ENCODE measurements at places on chromosomes 16 and 17.

- DNase-seq, result no peak
These were observed 10.8 kb upstream of the G6PC1 start for GRCh38 chr17:42889809-42890208.

DNA sequence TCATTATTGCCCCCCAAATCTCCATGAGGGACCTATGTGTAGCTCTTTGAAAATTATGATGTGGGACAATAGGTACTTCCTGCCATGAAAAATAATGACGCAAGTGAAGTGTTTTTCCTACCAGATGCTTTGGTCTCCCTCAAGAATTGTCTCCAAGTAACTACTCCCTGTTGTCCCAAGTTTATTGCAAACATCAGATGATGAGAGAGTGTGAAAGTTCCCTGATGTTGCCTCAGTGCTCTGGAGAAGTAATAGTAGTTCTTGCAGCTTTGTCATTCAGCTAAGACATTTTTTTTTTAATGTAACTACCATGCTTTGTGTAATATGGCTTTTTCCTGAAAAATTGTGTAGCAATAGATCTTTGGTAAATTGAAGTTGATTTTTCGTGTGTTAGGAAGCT, 20.1 kb downstream of the LPCAT2 start:
- no peak for DNase-seq

GRCh38 chr17:15957608-15958307, 12.8 kb downstream of the ADORA2B start:
- DNase-seq, result no peak

DNA sequence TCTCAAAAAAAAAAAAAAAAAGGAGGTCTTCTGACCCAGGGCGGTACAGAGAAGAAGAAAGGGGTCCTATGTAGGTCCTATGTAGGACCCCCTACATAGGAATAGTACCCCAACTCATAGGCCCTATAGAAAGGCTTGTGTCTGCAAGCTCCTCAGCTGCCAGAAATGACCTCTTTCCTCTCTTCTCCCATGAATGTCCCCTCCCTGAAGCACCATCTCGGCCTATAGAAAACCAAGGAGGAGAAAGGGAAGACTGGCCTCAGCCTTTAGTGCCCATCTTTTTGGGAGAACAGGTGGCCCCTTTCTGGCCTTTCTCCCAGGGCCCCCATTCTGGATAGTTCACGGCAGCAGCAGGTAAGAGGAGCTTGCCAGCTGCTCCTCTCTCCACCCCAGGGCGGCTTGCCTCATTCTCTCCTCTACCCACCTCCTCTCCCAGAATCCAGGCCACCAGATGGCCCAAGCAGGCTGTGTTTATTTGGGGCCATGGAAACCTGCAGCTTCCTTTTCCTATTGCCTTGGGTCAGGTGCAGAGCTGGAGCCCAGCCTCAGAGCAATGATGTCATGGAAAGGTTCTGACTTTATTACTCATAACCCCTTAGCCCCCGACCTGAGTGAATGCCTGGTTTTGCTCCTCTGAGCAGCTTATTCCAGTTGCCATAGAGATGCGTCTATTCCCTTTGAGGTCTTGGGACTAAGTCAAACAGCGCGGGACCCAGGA, 1.6 kb upstream of the MRPL58 start:
- peak; percentile 29 for DNase-seq

GRCh38 chr16:14098081-14098480, 27.0 kb downstream of the MRTFB start:
- no peak for DNase-seq

DNA sequence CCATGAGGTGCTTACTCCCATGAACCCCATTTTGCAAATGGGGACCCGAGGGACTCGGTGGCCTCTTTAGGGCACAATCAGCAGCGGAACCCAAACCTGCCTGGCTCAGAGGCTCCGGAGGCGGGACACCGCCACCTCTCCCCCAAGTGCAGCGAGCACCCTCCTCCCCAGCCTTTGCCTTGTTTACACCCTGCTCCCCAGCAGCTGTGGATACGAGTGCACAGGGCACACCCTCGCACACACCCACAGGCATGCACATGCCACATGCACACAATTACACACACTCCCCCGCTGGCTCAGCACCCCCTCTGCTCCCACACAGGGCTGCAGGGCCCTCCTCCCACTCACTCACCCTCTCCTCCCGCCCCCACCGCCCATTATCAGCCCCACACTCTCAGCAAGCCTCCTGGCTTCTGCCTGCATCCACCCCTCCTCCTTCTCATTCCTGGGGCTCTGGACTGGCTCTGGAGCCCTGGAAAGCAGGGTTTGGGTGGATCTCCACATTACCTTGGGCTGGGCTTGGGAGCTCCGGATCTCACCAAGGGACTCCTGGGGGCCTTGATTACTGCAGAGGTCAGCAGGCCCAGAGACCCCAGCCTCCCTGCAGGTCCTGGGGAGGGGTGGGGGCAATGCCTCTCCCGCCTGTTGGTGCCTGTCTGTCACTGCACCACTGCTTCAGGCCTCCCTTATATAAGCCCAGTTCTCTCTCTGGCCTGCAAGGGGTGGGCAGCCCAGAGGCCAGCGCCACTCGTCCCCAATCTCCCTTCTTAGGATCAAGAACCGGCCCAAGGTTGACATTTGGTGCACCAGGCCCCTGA, 6.4 kb downstream of the PDK2 start:
- DNase-seq, result peak; percentile 70

DNA sequence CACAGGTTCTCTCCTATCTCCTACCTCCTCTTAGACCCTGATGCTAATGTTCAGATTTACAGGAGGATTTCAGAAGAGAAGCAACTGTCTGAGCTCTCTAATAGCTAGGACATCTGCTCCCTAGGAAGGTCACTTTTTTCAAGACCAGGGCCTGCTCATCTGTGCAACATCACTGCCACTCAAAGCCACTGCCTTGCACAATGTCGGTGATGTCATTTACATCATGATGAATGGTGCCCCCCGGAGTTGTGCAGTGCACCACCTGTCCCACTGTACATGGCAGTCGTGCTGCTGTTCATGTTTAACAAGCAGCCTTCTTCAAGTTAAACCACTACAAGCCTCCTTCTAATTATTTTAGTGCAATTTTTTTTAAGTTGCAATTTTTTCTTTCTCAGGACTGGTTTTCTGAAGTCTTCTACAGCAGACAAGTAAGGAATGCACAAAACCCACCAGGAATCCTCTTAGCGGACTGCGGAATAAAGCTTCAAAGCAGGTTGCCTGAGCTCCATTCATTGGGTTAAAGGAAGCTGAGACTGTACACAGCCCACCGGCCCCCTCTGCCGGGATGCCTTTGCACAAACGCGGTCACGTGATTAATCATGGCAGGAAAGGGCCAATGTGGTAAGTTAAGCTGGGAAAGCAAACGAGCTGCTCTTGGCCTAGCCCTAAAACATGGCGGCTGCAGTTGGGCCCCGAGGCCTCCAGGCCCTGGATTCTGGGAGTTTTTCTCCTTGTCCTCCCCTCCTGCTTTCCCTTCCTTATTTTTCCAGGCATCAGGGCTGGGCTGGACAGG, 74.1 kb downstream of the MYH11 start:
- no peak for DNase-seq

DNA sequence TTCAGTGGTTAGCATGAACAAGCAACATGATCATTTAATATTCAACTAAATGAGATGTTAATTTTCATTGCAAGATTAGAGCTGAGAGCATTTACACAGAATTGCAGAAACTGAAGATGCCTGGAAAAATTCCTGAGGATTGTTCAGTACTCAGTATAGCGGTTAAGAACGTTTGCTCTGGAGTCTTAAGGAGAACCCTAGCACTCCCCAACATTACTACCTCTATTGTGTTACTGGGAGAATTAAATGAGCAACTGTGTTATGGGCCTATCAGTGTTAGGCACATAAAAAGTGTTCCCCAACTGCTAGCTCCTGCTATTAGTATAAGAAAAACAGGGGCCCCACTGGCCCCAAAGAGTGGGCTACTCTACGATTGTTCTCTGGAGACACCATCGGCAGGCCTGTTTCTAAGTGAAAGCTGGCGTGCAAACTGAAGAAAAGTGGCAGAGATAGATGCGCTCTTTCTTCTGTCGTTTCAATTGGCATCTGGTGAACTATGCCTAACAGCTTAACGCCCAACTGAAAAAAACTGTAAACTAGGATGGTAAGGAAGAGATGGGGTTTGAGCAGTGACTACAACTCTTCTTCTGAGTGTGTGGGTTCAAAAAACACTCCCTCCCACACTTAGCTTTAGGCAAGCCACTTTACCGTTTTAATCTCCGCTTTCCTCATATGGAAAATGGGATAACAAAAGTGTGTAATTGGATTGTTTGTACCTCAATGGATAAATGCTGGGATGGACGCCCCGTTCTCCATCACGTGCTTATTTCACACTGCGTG, 1.3 kb downstream of the CDR2 start:
- DNase-seq, result no peak

- no peak for DNase-seq
These were observed 42.4 kb upstream of the MMP2 start for GRCh38 chr16:55436587-55436986.

GRCh38 chr16:81560979-81561657, 116.5 kb downstream of the CMIP start:
- no peak for DNase-seq

DNA sequence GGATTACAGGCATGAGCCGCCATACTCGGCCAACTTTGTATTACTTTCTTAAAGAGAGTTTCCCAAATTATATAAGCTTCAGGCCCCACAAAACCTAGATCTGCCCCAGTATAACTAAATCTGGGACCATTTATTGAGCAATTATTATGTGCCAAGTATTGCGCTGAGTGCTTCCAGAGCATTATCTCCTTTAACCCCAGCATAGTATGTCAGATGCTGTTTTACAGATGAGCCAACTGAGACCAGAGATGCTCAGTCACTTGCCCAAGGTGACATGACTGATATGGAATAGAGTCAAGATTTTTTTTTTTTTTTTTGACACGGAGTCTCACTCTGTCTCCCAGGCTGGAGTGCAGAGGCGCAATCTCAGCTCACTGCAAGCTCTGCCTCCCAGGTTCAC, 1.9 kb upstream of the ERBB2 start:
- DNase-seq, result no peak

DNA sequence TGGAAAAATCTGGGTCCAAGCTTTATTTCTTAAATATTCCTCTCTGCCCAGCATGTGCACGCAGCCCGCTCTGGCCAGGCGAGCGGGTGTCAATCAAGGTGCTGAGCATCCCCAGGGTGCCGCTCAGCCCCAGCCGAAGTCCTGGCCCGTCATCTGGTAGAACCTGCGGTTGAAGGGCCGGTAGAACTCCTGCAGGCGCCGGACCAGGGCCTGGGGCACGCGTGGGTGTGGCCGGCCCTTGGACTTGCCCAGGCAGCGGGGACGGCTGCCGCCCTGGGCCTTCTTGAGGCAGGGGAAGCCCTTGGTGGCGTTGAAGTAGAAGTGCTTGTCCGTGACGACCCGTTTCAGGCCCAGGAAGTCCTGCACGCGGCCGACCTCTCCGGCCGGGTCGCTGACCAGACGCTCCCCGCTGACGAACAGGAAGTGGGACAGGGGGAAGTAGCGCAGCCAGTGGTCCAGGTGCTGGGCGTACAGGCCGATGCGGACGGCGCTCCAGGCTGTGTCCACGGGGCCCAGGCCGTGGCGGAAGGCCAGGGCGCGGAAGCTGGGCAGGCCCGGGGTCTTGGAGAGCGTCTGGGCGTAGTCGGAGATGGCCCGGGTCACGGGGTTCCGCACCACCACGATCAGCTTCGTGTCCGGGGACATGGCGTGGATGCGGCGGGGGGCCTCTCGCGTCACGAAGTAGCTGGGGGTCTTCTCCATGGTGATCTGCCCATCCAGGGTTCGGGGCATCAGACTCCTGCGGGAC, 6.6 kb downstream of the HS3ST6 start:
- no peak for DNase-seq

DNA sequence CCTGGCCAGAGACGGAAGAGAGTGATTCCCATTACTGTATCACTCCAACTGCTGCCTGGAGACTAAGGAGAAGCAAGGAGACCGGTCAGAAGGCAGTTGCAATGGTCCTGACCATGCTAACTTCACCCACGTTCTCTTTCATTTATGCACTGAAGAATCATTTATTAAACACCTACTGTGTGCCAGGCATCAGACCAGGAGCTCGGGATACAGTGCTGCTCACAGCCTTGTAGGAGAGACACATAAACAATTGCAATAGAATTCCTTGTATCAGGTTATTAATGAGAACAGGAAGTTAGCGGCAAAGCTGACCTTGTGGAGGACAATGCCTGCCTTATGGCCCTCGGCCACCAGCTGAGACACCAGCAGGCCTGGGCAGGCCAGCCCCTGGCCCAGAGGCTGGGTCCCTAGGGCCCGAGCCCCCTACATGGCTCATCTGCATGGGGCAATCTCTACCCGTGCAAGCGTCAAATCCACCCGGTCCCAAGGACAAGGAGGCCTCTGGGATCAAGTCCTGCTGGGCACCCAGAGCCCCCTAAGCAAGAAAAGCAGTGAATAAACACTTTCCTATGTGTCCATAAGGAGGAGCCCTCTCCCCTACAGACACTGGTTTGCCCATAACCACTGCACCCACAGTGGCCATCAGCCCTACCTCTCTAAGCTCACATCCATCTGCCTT, 8.6 kb upstream of the ENPP7 start:
- DNase-seq, result no peak

- DNase-seq, result no peak
These were observed 71.9 kb upstream of the NOG start for GRCh38 chr17:56521414-56522141.

DNA sequence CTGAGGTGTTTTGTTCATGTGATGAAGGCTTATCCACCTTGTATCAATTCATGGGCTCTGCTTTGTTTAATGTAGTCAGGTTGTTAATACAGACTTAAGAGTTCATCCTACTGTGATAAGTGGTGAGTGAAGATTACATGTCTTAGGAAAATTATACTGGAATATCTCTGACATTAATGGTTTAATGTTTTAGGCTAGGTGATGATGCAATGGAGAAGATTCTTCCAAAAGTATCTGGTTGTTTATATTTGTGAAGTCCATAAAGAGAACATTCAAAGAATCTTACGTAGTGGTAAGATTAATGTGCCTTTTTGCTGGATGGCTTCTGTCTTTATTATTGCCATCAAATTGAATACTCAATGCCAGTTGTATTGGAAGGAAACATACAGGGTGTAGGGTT, 236.4 kb downstream of the BCAS3 start:
- DNase-seq, result no peak

- DNase-seq, result no peak
These were observed 5.1 kb upstream of the KRT16 start for GRCh38 chr17:41617698-41618097.

GRCh38 chr17:42135664-42136653, 13.4 kb downstream of the HSPB9 start:
- DNase-seq, result no peak
